T-helper 1 cell (primary cell): ENCODE measurements at places on chromosomes 11 and 22.

DNA sequence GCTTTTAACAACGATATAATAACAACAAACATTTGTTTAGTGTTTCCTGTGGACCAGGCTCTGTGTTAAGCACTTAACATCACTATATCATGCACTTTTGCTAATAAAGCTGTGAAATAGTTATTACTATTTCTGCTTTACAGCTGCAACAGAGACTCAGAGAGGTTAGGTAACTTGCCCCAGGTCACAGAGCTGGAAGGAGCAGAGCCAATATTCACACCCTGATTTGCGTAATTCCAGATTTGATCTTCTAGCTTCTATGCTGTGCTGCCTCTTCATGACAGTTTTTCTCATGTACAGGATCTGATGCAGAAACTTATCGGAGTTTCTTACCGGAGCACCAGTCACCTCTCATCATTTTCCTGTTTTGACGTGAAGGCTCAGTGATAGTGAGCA, 33.6 kb upstream of the EHF start:
- no peak for DNase-seq

GRCh38 chr11:122069707-122070360, 46.2 kb downstream of the BLID start:
- DNase-seq, result no peak

GRCh38 chr11:86134580-86135318, 65.9 kb upstream of the PICALM start:
- DNase-seq, result no peak

DNA sequence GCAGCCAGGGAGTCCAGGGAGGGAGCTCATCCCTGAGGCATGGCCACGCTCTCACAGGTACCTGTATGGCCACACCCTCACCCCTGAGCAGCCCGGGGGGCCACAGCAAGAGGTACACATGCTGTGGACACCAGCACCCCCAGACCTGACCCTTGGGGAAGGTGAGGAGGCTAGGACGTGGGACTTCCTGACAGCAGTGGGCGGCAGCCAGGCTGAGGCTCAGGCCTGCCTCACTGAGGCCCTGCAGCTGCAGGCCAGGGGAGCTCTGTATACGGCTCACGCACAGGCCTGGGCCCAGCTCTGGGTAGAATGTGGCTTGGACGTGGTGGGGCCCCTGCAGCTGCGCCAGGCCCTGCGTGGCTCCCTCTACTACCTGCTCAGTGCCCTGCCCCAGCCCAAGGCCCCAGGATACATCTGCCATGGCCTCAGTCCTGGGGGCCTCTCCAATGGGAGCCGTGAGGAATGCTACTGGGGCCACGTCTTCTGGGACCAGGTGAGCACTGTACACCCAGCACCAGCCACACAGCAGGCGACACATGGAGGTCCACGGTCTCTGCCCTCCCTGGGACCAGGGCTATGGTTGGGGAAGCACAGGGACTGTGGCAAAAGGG, 1.8 kb downstream of the PGGHG start:
- no peak for DNase-seq

- no peak for DNase-seq
Measured at GRCh38 chr11:64007160-64007628, 21.0 kb downstream of the OTUB1 start.

- DNase-seq, result no peak
Measured at GRCh38 chr11:116518141-116518540, 254.6 kb downstream of the BUD13 start.

DNA sequence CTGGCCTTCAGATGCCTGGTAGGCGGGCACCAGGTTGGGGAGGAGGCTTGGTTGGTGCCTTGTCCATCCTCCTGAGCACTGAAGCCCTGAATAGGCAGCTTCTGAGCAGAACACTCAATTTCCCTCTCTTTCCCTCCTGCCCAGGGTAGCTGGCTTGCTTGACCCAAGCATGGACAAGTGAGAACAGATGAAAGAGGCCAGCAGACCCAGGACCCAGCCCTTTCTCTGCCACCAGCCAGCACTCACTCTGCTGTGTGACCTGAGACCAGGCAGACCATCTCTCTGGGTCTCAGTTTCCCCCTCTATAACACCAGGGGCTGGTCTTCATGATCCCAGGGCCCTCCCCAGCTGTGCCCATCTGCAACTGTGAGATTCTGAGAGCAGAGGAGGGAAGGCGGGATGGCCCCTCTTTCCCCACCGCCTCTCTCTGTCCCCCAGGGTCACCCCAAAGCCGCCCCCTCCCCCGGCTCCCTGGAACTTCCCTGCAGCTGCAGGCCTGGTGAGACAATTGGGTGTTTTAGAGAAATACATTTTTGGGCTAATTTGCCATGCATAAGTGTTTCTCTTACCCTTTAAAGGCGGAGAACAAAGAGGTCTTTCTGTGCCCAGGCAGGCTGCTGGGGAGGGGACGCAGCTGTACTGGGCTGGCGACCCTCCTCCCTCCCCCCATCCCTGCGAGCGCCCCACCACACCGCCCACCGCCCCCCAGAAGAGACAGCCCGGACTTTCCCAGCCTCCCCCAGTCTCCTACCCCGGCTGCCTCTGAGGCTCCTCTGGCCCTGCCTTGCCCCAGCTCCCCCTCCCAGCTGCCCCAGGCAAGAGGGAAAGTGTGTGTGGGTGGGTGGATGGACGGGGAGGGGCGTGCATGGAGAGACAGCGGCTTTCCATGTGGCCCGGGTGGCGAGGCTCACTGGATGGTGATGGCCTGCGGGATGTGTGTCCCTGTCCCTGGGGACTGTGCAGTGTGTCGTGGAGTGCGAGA, 30.8 kb upstream of the PICK1 start:
- no peak for DNase-seq

- DNase-seq, result no peak
Measured at GRCh38 chr11:87136236-87136635, 98.5 kb downstream of the TMEM135 start.

GRCh38 chr11:121213362-121213893, 79.1 kb upstream of the SC5D start:
- DNase-seq, result no peak

DNA sequence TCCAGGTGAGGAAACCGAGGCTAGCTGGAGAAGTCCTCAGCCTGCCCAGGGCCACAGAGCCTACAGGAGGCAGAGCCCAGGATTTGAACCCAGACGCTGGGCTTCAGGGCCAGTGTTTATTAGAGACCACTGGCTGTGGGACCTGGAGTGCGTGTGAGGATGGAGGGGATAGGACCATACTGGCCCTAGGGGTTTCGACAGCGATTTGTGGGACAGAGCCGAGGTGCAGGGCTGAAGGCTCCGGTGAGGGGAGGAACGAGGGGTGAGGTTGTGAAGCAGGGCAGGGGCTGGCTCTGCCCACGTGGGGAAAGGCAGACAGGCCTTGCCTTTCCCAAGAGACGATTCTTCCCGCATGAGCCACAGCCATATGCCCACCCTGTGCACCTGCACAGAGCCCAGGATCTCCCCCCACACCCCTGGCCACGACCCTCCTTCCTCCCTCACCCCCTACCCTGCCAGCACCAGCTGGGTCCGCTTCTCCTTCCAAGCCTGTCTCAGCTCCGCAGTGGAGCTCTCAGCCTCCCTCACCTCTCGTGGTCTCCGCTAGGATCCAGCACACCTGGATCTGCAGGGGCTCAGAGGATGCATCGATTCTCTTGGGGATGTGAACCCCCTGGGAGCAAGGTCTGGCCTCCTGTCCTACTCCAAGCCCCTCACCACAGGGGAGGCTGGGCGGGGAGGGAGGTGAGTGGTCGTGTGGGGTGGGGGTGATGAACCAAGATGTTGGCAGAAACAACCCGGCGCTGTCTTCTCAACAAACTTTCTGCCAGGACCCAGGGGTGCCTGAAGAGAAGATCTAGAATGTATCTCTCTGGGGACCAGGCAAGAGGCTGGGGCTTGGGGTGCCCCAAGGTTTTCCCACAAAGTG, 58.4 kb downstream of the RTL6 start:
- DNase-seq, result no peak

- DNase-seq, result no peak
Measured at GRCh38 chr11:115104851-115105453, 399.3 kb downstream of the CADM1 start.

DNA sequence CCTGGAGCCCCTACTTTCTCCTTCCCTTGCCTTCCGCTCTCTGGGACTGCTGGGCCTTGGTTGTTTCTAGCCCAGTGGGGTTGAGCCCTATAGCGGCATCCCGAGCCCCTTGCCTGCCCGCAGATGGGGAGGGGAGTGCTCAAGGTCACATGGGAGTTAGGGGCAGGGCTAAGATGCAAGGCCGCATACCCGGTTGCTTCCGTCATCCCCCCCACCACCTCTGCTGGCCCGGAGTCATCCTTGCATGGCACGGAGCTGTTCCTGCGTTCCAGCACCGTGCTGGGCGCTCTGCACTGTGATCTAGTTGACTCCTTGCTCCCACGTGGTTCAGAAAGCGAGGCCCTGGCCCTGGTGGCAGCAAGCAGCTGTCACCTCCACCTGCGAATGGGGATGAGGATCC, 18.0 kb downstream of the FLRT1 start:
- DNase-seq, result no peak

GRCh38 chr11:65663639-65664200, 1.0 kb upstream of the RELA start:
- DNase-seq, result peak; percentile 35

- no peak for DNase-seq
Measured at GRCh38 chr11:123186286-123186685, 8.8 kb downstream of the CLMP start.

DNA sequence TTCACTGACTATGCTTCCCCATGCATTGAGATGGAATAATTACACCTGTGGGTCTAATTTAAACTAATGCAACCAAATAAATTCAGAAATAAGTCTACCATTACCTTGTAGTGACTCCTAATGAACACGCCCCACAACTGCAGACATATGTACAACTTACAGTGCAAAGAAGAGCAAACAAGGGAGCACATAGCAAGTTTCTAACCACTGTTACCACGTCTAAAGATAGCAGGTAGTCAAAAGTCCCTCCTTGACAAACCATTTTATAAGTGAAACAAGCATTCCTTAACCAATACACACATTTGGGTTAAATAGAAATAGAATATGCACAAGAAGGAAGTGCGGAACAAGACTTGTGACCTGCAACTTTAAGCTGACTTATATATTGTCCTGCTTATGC, 20.6 kb downstream of the PHF21A start:
- DNase-seq, result no peak

DNA sequence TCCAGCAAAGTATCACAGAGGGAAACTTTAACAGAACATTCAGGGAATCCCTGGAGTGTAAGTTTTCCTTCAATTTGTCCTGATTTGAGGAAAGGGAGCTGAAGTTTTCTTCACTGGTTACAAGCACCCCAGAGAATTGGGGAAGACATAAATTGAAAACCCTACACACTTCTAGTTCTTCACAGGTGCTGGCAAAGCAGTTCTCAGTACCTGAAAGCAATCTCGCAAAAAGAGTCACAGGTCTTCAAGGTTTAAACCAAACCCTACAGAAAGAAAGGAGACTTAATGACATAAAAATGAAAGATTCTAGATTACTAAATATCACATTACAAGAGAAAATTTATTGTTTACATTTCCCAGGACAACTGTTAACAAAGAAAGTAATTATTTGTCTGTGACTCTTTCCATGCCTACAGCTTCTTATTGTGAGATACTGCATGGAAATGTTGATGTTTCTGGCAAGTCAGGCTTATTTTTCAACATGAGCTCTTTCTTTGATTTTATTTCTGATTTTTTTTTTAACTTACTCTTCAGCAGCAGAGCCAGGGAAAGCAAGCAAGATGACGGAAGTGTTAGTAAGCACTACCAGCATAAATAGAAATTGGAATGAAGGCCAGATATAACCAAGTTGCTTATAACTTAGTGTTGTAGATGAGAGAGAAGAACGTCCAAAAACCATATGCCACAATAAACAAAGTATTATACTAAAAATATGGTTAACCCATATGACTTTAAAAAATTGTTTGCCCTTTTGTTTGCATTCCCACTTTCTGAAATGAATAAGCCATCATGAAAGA, 44.1 kb downstream of the FANCF start:
- no peak for DNase-seq
